HS-5 (cell line): ENCODE measurements at places on chromosomes 7 and 10.

DNA sequence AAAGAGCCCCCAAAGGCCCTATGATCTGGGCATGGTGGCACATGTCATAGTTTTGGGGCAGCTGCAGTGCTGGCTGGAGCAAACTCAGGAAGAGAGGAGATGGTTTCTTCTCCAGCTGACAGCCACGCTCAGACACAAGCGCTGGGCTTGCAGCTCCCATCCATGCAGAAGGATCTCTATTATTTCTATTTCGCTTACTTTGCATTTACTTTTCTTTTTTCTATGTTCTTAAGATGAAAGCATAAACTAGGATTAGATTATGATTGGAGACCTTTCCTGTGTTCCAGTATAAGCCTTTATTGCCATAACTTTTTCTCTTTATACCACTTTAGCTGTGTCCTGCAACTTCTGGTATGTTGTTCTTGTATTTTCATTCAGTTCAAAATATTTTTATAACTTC lies 5.0 kb downstream of the JAKMIP3 start:
- DNase-seq = no peak

- no peak for DNase-seq
Observed at GRCh38 chr7:94243066-94243711, 151.5 kb upstream of the COL1A2 start.

- no peak for DNase-seq
Observed at GRCh38 chr7:129376076-129376777, 58.0 kb upstream of the STRIP2 start.

GRCh38 chr10:46555366-46555712 lies 1.1 kb downstream of the GPRIN2 start:
- no peak for DNase-seq

DNA sequence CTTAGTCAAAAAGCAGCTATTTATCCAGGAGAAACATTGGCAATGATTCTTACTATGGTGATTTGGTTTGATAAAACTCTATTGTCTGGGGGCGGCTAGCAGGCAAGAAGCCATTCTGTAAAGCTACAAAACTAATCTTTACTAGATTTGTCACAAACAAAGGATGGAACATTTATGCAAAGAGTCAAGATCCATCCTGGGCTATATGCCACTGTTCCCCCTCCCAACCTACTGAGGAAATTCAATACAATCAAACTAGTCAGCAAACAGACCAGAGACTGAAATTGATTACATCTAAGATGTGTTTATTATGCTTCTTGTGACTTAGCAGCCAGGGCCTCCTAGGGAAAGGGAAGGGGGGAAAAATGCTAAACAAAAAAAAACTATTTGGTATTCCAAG lies 397.6 kb downstream of the GPAM start:
- DNase-seq = no peak

GRCh38 chr10:85311613-85312337 lies 983.4 kb downstream of the CCSER2 start:
- no peak for DNase-seq

DNA sequence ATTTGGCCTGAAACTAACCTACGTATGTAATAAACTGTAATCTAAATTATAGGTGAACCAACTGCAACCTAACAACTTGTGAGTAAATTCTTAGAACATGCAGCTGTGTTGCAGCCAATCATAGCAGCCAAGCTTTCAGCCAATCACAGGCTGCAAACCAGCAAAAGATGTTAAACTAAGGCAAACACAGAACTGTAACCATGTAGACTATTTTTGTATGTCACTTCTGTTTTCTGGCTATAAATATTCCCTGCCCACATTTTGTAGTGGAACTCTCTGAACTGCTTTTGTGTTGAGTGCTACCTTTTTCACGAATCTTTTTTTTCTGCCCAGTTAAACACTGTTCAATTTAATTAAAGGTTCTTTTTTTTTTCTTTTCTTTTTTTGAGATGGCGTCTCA lies 28.2 kb upstream of the ZPBP start:
- DNase-seq = no peak

DNA sequence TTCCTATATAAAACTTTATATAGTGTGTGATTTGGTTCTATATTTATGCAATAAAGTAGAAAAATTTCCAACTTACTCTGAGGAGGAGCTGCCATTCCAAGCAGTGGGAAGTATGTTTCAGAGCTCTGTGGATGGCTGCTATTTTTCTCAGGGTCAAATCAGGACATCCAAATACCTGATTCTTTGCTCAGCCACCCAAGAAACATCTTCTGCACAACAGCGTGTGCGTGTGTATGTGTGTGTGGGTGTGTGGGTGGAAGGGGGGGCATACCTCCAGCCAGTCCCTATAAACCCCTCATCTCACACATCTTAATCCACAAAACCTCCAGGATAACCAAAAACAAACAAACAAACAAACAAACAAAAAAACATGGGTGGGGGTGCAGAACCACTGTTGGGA lies 66.3 kb upstream of the EMX2 start:
- no peak for DNase-seq

- DNase-seq = no peak
Observed at GRCh38 chr7:83457022-83457892, 191.7 kb downstream of the SEMA3E start.

GRCh38 chr7:67659091-67659490 lies 662.5 kb downstream of the TYW1 start:
- no peak for DNase-seq

DNA sequence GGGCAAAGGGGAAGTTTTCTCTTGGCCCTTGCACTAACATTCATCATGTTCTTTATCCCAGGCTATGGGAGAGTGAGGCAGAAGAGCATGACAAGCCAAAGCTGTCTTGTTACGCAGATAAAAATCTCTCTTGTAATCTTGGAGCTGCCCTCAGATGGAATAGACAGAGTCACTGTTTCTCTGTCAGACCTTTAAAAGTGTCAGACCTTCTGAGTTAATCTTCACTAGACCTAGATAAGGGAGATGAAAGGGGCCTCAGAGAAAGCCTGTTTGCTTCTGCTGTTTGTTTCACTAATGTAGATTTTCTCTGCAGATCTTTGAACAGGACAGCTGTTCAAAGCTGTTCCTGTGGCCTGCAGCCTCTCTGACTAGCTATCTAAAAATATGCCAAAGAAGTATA lies 112.9 kb downstream of the KIF20B start:
- DNase-seq = no peak

DNA sequence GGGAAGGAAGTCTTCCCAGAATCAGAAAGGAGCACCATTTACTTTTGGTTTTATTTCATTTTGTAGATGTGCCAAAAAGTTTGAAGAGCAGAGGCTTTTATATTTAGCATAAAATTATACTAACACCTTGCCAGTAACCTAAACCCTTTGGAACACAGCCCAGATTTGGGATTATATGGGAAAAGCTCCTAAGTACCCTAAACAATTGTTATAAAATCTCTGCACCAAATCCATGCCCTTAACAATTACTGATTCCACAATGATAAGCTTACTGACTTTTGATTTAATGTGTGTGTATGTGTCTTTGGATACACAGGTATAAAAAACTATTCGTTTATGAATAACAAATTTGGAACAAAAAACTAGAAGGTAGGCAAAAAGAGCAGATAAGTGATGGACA lies 39.0 kb upstream of the TMEM229A start:
- no peak for DNase-seq
